ENCODE measurements at places on chromosomes 12 and 14.

DNA sequence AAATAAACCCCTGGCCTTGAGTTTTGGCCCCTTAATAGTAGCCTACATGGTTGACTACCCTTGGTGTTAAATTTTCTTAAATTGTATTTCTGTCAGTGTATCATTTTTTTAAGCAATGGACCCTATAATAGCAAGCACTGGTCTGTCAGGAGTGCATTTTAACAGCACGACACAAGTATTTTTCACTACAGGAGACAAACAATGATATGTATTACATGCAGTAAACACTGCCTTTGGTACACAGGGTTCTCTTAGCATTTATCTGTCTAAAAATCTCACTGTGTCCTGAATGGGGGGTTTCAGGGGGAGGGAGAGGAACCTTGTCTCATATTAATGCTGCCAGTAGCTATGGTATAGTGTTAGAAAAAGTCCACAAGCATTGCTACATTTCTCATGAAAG is 18.4 kb downstream of the LMO3 start:
- no peak for DNase-seq

DNA sequence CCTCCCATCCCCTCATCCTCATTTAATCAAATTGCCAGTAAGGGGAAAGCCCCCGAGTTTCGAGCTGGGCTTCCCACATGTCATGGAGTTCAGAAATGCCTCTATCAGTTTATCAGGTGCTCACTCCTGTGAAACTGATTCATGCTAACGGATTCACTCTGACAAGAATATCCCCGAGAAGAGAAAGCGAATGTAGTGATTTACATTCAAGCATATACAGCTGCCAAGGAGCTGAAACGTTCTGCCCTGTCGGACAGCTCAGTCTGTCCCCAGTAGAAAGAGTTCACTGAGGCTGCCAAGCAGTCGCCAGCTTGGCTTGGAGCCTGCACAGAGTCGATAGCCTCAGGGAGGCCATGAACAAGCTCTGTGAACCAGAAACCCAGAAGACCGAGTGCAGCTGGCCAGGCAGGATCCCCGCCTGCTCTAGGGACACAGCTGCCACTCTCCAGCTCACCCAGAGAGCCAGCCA is 88.4 kb downstream of the TMCC3 start:
- DNase-seq, result peak; percentile 71

GRCh38 chr12:57195186-57195585 is 21.4 kb upstream of the NXPH4 start:
- no peak for DNase-seq

- DNase-seq, result no peak
These were observed 299.0 kb upstream of the FOXG1 start for GRCh38 chr14:28467611-28468010.

- no peak for DNase-seq
These were observed 189.7 kb upstream of the RGS6 start for GRCh38 chr14:71742485-71742884.

DNA sequence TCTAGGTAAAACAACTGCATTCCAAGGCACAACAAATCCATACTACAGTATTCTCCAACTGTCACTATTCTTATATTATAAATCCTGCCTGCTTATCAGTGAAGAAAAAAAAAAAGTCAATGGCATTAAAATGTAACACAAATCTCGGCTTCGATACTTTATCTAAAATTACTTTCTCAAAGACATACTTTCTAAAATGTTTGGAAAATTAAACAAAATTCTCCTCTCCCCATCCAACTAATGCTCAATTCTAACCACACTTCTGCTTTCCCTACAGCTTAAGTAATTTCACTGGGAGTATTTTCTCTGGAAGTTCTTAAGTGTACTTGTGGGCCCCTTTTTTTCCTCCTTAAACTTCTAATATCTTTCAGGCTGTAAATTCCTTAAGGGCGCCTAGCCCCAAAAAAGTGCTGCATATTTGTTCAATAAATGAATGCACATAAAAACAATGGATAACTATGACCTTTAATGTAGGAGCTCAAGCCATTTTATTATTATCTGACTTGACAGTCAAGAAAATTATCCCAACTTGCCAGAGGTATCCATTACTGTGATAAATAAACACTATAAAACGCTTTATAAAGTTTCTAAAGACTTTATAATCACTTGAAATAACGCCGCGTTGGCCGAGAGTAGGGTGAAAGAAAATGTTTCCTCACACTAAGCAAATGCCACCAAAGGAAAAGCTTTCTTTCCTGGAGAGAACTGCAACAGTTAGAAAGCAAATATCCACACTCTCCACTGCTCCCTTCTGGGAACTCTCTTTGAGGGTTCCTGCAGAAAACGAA is 977 bp downstream of the HEATR5A start:
- no peak for DNase-seq

Measured in nucleus accumbens (tissue), 56 donors.